Body of pancreas (tissue), 4 donors: ENCODE measurements at places on chromosomes 1 and 21. TPM values are rescaled to one million over a fixed set of nuclear protein-coding genes. Genes with fewer than 3 reads are reported as not detected.

GRCh38 chr1:217919683-217920388, 288.7 kb downstream of the SPATA17 start:
- no peak overlapping the region for H3K27ac ChIP-seq
- no peak overlapping the region for H3K4me3 ChIP-seq
- no peaks in the 10 kb centered on the region for H3K36me3 ChIP-seq
- H3K4me1 ChIP-seq = no peaks in the 10 kb centered on the region

GRCh38 chr1:32886004-32886827, at the start of gene HPCA:
Gene HPCA, plus strand, starts transcription at chr1:32886491. Its CDS starts 2,408 bp downstream, at chr1:32888899.
- peak; percentile 78 for DNase-seq
- H3K4me3 ChIP-seq = no peak within 1 kb of the TSS
- H3K27ac ChIP-seq = no peak within 1 kb of the TSS
- H3K27me3 ChIP-seq = no peaks in the 10 kb centered on the region
- H3K4me1 ChIP-seq = peaks cover 21% of the 10 kb centered on the region
- H3K36me3 ChIP-seq = no peaks in the 10 kb centered on the region

DNA sequence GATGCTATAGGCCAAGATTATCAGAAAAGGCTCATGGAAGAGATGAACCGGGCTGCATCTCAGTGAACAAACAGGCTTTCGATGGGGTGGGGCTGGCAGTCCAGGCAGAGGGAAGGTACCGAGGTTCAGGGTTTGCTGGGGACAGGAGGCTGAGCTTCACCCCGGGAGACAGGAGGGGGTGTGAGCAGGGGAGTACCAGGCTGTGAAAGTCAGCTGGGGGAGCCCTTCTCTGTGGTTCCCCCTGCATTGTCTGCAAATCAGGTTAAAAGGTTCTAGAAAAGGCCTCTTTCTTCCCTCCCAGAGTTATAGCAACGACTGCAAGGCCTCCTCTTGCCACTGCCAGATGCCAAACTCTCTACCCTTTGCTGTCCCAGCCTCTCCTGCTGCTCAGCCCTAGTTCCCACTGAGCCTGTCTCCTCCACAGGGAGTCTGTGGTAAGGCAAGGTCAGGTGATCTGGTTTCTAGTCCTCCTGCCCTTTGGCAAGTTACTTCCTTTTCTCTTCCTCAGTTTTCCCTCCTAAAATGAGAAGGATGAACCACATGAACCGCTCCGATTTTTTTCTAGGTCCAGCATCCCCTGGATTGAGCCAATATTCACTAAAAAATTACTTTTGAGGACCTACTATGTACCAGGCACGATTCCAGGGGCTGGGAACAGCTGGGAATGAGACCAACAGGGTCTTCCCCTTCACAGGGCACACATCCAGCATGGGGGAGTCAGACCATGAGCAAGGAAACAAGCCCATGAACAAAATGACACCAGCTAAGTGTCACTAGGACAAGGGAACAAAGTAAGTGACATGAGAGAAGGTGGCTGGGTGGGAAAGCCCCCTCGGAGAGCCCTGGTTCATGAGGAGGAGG, 7.2 kb downstream of the LAD1 start:
- no peaks in the 10 kb centered on the region for H3K27me3 ChIP-seq
- H3K4me1 ChIP-seq = peaks cover 52% of the 10 kb centered on the region
- H3K4me3 ChIP-seq = no peak overlapping the region
- no peaks in the 10 kb centered on the region for H3K36me3 ChIP-seq
- DNase-seq = no peak

Gene LRRC3
- 1.0 TPM for total RNA-seq

DNA sequence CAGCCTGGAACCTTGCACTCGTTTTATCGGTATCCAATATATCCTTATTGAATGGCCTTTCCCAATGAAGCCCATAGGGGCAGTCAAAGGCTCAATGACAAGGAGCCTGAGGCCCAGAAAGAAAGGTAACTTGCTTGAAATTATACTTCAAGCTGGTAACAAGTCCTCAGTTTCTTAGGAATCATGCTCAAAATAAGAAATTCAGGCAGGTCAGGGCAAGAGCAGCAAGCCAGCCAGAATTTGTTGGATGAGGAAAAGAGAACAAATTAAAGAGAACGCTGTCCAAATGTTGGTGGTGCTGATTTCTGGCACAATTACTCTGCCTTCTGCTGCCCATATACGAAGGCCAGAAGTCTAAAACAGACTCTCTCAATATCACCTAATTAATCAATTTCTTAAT, 77.6 kb downstream of the DDX20 start:
- no peaks in the 10 kb centered on the region for H3K27me3 ChIP-seq
- H3K4me1 ChIP-seq = no peaks in the 10 kb centered on the region
- no peak for DNase-seq

GRCh38 chr1:3216015-3216391, 147.0 kb downstream of the PRDM16 start:
- no peaks in the 10 kb centered on the region for H3K27me3 ChIP-seq
- peak overlapping the region; percentile 95 for H3K27ac ChIP-seq
- no peak overlapping the region for H3K4me3 ChIP-seq
- no peak for DNase-seq

DNA sequence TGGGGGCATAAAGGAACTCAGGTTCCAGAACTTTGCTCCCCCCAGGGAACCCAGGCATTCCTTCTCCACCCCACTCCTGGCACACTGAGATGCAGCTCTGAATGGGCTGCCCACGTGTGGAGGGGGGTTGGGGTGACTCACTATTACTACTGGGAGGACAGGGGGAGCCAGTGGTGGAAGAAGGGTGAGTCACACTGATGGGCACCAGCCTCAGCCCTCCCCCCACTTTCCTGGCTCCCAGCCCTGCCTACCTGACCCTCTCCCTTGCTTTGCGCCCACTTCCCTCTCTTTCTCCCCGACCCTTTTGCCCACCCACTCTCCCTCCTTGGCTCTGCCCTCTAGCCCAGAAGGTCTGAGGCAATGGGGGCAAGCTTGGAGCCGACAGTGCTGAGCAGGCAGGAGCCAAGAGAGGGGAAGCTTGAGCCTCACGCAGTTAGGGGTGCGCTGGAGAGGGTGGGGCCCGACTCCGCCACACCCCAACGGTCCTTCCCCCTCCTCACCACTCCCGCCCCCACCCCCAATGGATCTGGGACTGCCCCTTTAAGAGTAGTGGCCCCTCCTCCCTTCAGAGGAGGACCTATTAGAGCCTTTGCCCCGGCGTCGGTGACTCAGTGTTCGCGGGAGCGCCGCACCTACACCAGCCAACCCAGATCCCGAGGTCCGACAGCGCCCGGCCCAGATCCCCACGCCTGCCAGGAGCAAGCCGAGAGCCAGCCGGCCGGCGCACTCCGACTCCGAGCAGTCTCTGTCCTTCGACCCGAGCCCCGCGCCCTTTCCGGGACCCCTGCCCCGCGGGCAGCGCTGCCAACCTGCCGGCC, at the start of gene LMNA:
TSS of gene LMNA (plus strand) at position 611 of the 818 bp plus-strand sequence. CDS start 208 bp downstream, outside the sequence.
- H3K27me3 ChIP-seq = no peaks in the 10 kb centered on the region
- H3K4me1 ChIP-seq = peaks cover 40% of the 10 kb centered on the region
- peak within 1 kb of the TSS; percentile 87 for H3K27ac ChIP-seq
- peak; percentile 97 for DNase-seq

Gene MTFR1L
- 39.7 TPM for total RNA-seq

Gene SMIM1
- total RNA-seq = not detected

DNA sequence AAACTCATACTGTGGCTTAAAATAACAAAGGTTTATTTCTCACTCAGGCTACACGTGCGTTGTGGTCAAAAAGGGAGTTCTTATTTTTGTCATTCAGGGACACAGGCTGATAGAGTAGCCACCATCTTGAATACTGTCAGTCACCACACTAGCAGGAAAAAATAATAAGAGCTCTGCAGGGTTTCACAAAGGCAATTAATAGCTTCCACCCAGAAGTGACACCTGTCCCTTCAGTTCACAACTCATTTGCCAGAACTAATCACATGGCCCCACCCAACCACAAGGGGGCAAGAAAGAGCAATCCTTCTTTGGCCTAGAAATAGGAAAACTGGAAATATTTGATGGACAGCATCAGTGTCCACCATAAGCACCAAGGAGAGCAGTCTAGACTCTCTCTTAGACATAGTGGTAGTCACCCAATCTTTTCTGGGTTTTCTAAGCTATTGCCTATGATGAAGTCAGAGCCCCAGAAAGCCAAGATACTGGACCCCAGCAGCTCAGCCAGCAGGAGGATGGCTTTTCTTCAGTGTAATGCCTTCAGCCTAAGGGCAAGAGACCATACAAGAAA, 8.2 kb downstream of the HAPLN2 start:
- no peak overlapping the region for H3K27ac ChIP-seq
- peaks cover 23% of the 10 kb centered on the region for H3K27me3 ChIP-seq
- peaks cover 30% of the 10 kb centered on the region for H3K4me1 ChIP-seq
- DNase-seq = peak; percentile 71
- no peak overlapping the region for H3K4me3 ChIP-seq

DNA sequence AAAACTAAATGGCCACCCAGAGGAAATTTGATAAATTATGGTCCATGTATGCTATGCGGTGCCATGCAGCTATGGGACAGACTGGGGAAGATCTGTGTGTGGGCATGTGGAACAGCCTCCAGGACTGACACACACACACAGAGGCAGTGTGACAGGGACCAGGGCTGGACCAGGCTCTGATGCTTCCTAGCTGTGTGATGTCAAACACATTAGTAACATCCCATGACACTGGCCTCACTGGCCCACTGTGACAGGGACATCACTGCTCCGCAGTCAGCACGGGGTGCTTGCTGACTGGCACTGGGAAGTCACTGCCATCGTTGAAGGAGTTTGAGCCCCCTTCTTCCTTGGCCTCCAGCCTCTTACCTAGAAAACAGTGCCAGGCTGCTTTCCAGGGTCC, 13.9 kb downstream of the RAP1GAP start:
- H3K36me3 ChIP-seq = no peaks in the 10 kb centered on the region
- DNase-seq = no peak
- no peak overlapping the region for H3K27ac ChIP-seq
- no peak overlapping the region for H3K4me3 ChIP-seq
- H3K27me3 ChIP-seq = no peaks in the 10 kb centered on the region
- peaks cover 34% of the 10 kb centered on the region for H3K4me1 ChIP-seq

DNA sequence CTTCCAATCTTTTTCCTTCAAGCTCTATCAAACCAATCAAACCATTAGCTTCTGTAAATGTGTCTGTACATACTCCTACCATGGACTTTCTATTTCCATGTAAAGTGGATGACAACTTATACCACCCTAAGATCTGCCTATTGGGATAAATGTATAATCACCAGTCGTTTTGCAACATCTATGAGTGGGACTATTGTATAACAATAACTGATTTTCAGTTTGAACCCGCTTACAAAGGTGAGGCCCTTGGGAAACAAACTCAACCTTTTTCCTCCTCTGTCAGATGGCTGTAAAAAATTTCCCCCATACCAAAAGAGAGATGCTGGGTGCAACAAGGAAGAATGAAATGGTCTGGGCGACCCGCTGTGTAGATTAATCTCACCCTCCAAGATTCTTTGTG, 399.1 kb upstream of the ADAMTS5 start:
- no peaks in the 10 kb centered on the region for H3K36me3 ChIP-seq
- DNase-seq = no peak
- no peak overlapping the region for H3K4me3 ChIP-seq
- no peaks in the 10 kb centered on the region for H3K4me1 ChIP-seq

Gene MROH7
- 2.6 TPM for total RNA-seq

- H3K4me3 ChIP-seq = no peak overlapping the region
- no peak for DNase-seq
- H3K27me3 ChIP-seq = no peaks in the 10 kb centered on the region
- no peak overlapping the region for H3K27ac ChIP-seq
- H3K36me3 ChIP-seq = no peaks in the 10 kb centered on the region
- H3K4me1 ChIP-seq = no peaks in the 10 kb centered on the region
Observed at GRCh38 chr1:30345491-30346130, 377.8 kb downstream of the MATN1 start.

DNA sequence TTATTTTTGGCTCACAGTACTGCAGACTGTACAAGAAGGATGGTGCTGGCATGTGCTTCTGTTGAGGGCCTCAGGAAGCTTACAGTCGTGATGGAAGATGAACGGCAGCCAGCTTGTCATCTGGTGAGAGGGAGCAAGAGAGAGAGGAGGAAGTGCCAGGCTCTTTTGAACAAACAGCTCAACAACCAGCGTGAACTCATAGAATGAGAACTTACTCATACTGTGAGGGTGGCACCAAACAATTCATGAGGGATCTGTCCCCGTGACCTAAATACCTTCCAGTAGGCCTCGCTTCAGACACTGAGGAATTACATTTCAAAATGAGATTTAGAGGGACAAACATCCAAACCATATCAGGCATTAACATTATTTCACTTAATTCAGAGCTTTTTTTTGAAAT, 84.7 kb downstream of the PKN2 start:
- H3K27ac ChIP-seq = no peak overlapping the region
- no peaks in the 10 kb centered on the region for H3K4me1 ChIP-seq
- no peak for DNase-seq
- H3K4me3 ChIP-seq = no peak overlapping the region

- DNase-seq = no peak
- H3K27me3 ChIP-seq = no peaks in the 10 kb centered on the region
- H3K27ac ChIP-seq = no peak overlapping the region
- no peaks in the 10 kb centered on the region for H3K4me1 ChIP-seq
- no peaks in the 10 kb centered on the region for H3K36me3 ChIP-seq
- H3K4me3 ChIP-seq = no peak overlapping the region
Observed at GRCh38 chr21:40587736-40588346, 259.1 kb downstream of the DSCAM start.

DNA sequence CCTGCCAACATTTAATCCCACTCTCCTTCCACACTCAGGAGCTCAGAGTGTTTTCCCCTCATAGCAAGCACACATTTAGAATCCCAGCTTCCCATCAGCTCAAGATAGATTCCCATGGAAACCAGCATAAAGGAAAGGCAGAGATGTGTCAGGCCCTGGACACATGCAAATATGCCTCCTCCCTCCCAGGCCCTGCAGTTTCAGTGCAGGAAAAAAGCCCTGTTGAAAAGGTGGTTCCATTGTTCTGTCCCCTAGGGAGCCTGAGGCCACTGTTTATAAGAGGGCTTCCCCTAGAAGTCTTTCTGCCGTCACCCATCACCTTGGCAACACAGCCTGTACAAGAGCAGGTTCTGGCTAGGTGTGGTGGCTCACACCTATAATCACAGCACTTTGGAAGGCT, 3.6 kb downstream of the CACNA1S start:
- peaks cover under 1% of the 10 kb centered on the region for H3K4me1 ChIP-seq
- DNase-seq = no peak
- no peak overlapping the region for H3K27ac ChIP-seq
- H3K27me3 ChIP-seq = no peaks in the 10 kb centered on the region
- H3K4me3 ChIP-seq = no peak overlapping the region
- no peaks in the 10 kb centered on the region for H3K36me3 ChIP-seq

DNA sequence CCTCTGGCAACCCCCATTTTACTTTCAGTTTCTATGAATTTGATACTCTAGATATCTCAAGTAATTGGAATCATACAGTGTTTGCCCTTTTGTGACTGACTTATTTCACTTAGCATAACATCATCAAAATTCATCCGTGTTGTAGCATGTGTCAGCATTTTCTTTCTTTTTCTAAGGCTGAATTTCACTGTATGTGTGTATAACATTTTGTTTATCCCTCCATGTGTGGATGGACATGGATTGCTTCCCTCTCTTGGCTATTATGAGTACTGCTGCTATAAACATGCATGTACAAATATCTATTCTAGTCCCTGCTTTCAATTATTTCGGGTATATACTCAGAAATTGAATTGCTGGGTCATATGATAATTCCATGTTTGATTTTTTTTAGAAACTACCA, 97.3 kb downstream of the MAP3K21 start:
- H3K4me3 ChIP-seq = no peak overlapping the region
- no peak for DNase-seq
- H3K4me1 ChIP-seq = no peaks in the 10 kb centered on the region
- H3K36me3 ChIP-seq = no peaks in the 10 kb centered on the region
- H3K27me3 ChIP-seq = no peaks in the 10 kb centered on the region
- H3K27ac ChIP-seq = no peak overlapping the region

Gene RNF223
- 0.26 TPM for total RNA-seq

GRCh38 chr1:159188375-159188788, 16.3 kb upstream of the ACKR1 start:
- H3K36me3 ChIP-seq = no peaks in the 10 kb centered on the region
- H3K27ac ChIP-seq = no peak overlapping the region
- no peak overlapping the region for H3K4me3 ChIP-seq
- H3K27me3 ChIP-seq = no peaks in the 10 kb centered on the region
